Left renal pelvis (tissue), 4 donors: ENCODE measurements at places on chromosomes 3 and 15.

GRCh38 chr15:72783004-72783639 is 436 bp downstream of the ADPGK start:
- DNase-seq = no peak

DNA sequence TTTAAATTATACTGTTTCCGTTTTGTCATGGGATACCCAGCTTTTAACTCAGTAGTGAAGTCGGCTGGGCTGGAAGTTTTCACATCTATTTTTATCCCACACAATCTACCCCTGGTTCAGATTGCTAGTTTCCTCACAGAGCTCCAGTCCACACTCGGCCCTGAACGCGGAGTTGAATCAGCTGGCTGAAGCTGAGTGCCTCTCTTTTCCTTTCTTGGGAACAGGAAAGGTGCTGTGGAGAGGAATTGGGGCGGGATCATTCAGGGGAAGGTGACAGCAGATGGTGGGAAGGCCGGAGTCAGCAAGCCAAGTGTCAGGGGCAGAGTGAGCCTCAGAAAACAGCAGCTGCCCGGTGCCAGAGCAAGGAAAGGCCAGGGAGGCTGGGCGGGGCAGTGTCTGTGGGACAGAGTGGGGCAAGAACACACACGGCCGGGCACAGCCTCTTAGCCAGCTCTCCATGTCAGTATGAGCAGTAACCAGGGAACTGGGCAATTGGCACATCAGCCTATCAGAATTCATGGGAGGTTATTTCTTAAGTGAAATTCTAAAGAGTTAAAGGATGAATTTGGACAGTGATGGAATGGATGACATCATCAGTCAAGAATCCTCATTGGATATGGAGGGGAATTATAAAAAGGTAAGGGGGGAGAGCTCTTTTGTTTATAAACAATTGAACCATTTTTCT is 135.7 kb upstream of the IL12A start:
- DNase-seq = no peak

DNA sequence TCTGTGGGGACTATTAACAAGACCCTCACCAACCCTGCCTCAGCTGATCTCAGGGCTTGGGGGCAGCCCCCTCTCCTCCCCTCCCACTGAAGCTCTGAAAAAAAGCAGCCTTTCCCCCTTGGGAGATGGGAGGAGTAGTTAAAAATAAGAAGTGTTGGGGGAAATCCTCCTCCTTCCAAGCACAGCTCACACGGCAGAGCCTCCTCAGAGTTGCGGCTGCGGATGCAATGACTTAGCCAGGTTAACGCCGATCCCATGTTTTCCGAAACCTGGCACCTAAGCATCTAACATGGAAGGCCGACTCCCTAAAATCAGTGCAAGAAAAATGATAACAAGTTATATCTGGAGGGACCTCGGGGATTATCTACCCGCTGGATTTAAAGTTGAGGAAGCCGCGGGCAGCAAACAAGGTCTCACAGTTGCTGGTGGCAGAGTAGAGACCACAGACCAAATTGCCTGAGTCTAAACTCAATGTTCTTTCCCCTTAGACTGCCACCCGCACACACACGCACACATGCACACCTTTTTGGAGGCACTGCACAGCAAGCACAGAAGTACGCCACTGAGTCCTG is 1.1 kb upstream of the TPM1 start:
- no peak for DNase-seq

GRCh38 chr3:8325306-8325705 is 176.3 kb upstream of the LMCD1 start:
- DNase-seq = no peak

GRCh38 chr15:99657996-99658395 is 75.2 kb downstream of the LYSMD4 start:
- no peak for DNase-seq

DNA sequence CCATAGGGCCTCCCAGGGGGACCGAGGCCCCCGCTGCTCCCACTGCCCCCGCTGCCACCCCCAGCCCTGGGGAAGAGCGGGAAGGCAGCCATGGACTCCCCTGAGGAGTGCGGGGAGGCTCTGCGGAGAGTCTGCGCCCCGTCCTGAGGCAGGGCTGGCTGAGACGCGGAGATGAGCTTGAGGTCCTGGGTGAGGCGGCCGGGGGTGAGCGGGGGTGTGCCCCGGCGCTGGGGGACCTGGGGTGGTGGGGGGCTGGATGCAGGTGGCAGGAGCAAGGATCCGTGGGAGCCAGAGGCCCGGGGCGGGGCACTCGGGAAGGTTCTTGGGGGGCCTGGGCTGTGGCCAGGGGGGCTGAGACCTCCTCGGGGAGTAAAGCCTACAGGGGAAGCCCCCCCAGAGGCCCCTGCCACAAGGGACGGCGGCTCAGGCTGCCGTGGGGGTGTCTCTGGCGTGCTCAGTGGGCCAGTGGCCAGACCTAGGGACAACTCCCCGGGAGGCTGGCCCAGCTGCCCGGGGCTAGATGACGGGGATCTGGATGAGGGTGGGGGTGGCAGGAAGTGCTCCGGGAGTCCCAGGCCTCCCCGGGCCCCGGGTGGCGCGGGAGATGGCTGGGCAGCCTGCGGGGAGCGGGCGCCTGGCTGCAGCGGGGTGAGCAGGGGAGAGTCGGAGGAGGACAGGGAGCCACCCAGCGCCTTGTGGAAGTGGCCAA is 45.9 kb downstream of the HCN4 start:
- no peak for DNase-seq

DNA sequence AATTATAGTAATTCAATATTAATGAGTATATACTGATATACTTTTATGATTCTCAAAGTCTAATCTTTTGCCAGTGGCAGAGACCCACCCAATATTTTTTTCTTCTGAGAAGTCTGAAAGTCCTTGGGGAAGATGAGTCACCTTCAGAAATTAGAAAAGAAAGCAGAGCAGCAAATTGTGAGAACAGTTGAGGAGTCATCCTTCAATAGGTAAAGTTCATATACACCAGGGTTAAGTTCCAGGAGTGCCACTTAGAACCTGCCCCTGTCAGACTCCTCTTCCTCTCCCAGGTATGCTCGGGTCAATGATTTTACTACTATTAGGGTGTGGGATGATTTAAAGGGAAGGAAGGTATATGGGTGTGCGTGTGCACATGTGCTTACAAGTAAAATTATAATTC is 7.1 kb downstream of the CLRN1 start:
- no peak for DNase-seq

- DNase-seq = no peak
Observed at GRCh38 chr3:138497851-138498250, 63.4 kb downstream of the ESYT3 start.

DNA sequence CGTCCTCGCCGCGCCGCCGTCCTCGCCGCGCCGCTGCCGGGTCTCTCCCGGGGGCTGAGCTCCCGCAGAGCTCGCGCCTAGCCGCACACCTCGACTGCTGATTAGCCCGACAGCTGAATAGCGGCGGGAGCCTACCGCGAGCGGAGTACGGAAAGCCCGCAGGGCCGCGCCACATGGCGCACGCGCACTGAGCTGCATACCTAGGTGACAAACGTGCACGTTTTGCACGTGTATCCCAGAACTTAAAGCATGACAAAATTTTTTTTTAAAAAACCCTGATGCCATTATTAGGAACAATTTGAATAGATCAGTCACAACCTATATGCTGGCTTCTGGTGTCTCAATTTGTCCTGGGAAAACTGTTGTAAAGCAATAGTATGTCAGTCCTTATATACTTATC is at the start of gene GOLGA8A:
TSS of gene GOLGA8A (minus strand) at position 122 of the 400 bp plus-strand sequence. CDS start 48,117 bp downstream, outside the sequence.
- peak; percentile 48 for DNase-seq

DNA sequence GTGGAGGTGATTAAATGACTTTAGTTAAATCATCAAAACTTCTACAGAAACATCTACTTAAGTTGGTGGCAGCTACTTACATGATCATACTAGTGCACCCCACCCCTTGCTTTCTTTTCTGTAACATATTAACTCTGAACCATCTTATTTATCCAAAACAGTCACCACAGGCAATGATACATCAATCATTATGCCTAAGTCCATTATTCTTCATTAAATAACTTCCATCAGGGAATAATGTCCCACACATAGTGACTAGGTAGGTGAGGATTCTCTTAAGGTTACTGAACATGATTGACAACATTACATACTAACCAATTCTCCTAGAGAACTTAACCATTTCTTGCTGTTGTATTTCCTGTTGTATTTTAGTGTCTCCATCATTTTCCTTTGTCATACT is 210.2 kb downstream of the NR1D2 start:
- no peak for DNase-seq

DNA sequence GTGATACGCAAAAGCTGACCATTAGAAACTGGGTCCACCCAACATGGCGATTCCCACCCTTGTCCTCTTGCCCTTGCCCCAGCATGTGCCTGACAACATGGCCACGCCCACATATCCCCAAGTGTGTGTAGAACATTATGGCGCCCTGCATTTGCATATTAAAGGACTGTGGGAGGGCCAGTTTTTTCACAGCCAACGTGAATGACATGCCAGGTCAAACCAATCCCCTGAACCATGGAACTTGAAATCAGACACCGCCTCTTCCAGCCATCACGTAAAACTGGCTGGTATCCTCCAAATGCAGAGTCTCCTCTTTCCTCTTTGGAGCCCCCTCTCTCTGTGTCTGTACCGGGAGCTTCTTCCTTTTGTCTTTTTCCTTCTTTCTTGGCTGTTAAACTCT is 156.7 kb upstream of the EPHA6 start:
- no peak for DNase-seq

DNA sequence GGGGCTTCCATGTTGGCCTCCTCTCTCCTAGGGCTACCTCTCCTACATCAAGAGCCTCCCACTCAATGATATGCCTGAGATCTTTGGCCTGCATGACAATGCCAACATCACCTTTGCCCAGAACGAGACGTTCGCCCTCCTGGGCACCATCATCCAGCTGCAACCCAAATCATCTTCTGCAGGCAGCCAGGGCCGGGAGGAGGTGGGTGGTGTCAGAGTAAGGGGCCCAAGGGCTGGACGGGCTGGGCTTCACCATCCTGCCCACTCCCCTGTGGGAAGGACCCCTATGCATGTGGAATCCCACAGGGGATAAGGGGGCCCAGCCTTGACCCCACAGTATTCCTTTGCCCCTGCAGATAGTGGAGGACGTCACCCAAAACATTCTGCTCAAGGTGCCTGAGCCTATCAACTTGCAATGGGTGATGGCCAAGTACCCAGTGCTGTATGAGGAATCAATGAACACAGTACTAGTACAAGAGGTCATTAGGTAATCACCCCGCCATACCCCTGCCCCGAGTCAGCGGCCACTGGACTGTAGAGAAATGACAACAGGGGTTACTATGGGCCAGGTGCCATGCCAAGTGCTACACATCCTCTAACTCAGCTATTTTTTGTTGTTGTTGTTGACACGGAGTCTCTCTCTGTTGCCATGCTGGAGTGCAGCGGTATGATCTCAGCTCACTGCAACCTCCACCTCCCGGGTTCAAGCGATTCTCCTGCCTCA is 47.1 kb downstream of the SEMA3G start:
- DNase-seq = no peak

GRCh38 chr3:31777887-31778286 is 203.2 kb downstream of the OSBPL10 start:
- no peak for DNase-seq

GRCh38 chr3:24259901-24260512 is 234.6 kb downstream of the THRB start:
- no peak for DNase-seq

DNA sequence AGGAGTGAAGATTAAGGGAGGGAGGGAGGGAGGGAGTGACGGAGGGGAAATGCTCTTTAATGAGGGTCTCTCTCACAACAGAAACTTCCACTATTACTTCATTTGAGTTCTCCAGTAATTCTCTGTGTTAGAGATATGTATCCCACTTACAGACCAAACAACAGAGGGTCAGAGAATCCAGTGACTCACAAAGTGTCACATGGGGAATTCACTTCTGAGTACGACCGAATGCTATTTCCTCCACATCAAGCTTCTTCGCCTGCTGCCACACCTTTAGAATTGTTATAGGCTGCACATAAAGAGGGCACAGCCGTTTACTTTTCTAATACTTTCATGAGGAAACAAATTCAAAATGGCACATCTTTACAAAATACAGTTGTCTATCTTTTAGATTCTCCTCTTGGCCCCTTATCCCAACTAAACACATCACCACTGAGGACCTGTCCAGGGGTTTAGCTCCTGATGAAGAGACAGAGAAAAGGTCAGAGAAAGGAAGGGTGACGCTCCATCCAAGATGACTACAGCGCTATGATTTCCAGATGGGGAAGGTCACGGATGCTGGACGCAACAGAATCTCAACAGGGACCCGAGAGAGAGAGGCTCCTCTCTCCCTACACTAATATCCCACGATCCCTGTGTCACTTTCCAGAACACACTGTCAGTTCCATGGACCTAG is 119.0 kb downstream of the XXYLT1 start:
- DNase-seq = no peak

DNA sequence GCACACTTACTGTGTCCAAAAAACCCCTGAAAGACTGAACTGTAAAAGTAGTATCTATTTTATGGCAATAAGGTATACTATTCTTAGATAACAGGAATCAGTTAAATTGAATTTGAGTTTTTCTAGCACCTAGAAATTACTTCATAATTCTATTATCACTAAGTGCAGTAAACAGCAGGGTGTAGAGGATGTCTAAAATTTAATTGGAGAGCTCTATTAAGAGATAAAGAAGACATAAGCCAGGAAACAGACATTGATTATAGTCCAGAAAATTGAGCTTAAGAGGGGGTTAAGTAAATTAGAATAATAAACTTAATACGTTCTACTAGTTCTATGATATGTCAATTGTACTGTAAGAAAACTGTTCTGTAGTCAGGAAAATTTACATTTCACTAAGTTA is 403.5 kb upstream of the CBLB start:
- no peak for DNase-seq

DNA sequence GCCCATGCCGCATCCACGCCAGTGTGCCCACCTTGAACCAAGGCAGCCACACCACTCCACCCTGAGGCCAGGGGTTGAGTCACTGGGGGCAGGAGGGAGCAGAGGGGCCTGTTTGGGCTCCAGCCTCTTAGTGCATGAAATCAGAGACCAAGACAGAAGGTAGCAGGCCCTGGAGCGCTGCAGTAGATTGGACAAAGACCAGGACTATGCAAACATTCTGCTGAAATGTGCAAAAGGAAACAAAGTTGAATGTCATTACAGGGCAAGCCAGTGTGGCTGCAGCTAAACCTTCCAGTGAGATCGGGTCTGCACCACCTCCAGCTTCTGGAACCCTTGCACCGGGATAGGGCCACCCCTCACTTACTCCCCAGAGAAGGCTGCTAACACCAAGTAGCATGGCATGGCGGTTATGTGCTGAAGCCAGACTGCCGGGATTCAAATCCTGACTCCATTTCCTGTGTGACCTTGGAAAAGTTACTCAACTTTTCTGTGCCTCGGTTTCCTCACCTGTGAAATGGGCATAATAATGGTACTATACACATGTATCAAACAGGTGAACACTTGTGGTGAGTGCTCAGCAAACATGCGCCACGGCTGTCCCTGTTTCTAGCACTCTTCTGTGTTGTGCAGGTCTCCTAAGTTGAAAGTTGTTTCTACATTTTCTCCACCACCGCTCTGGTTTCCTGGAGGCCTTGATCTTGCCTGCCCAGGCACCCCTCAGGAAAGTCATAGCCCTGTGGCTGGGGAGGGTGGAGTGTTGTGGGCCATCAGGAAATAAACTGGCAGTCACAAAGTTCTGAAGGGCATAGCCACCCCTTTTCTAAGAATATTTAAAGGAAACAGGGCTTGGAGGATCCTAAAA is 25.0 kb upstream of the GP9 start:
- no peak for DNase-seq

GRCh38 chr3:149366941-149367840 is 10.3 kb downstream of the TM4SF1 start:
- DNase-seq = no peak
